ENCODE measurements at places on chromosomes 16 and 17.

DNA sequence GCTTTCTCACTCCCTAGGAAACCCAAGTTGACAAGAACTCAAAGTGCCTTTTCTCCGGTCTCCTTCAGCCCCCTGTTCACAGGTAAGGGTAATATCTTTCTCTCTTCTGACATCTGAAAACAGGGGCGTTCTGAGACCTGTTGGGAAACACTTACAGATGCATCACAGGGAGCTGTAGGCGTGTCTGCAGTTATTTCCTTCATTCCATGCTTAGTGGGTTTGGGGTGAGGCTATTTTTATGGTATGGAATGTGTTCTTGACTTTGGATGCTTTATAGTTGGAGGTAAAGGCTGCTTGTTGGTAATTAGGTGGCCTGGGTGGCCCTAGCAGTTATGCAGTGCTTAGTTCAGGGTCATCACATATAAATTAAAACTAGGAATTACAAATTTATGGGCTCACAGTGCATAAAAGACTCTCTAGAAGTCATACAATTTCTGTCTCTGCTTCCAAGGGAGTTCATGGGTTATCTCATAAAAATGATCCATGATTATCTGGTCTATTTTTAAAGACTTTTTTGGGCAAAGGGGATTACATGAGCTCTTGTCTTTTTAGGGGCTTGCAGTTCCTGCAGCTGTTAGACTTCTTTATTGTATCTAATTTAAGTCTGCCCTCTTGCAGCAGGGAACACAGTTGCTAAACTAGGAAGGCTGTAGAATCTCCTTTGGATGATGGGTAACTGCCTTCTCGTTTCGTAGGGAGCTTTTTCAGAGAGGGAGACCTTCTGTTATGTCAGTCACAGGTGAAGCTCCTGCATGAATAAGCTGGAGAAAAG, 10.2 kb downstream of the SOCS7 start:
- no peak for DNase-seq

DNA sequence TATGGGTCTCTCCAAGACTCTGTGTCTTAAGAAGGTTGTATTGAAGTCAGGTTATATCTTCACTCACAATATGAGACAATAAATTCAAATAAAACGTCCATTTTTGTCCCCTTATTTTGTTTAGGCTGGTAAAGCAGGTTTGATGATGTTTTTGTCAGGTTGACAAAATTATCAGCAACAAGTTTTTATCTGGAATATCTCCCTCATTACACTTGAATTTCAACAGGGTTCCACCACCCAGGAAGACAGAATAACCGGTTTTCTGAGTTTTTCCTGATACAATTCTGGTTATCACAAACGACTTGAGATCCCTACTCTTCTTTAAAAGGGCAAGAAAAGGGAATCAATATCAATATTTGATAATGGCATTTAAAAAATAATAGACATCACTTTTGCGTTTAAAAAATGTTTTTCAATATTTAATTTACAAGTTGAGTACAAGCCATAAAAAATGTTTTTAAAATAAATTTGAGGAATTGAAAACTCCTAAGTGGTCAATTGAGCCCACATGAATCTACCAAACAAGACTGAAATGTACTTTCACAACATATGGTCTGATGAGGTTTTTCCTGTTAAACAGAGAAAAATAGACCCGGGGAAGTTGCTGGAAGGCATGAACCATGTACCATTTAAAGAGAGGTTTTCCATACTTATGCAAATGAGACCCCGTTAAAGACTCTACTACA, 1.4 kb upstream of the ATP6V0A1 start:
- no peak for DNase-seq

DNA sequence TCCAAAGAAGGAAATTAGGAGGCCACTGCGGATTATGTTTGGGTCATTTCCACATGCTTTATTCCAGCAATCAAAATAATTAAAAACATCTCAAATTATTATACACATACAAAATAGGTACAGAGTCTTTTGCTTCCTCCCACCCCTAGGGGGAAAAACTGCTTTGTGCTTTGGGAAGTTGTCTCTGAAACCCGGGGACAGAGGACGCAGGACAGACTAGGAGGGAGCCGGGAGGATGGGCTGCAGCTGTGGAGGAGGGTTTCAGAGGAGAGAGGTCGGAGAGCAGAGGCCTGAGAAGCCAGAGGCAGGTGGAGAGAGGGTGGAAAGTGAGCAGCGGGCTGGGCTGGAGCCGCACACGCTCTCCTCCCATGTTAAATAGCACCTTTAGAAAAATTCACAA, 17.4 kb downstream of the COL1A1 start:
- DNase-seq: no peak

- DNase-seq: no peak
Measured at GRCh38 chr17:45020354-45021138, 30.9 kb downstream of the DCAKD start.

GRCh38 chr17:74768763-74769114, 7.4 kb downstream of the NAT9 start:
- DNase-seq: no peak

DNA sequence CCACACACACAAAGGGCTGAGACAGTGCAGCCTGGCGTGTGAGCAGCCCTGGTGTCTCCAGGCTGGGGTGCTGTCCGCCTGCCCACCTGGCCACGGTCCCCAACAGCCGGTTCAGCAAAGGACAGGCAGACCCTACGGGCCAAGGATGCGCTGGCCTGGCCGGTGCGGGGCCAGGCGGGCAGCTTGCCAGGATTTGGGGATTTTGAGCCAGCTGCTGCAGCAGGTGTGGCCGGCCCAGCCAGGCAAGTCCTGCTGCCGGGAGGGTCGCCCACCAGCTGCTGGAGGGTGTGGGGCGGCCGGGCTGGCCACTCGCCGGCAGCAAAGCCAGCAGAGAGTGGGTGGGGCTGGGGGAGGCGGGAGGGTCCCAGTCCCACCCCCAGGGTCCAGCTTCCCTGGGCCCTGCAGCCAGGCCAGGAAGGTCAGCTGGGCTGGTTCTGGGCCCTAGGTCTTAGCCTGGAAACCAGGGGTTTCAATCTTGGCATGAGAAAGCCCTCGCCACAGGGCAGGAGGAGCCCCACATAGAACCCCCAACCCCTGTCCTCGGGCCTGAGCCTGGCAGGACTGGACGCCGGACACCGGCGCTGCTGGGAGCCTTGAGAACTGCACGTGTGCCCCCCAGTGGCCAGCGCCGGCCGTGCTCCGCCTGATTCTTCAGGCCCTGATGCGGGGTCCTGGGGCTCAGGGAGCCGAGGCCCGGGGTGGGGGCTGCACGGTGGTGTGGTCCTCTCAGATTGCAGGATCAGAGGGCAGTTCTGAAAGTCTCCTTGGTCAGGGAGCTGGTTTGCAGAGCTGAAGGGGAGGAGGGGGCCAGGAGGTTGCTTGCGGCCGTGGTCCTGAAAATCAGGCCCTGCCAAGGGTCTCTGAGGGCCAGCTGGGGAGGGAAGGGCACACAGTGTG, 17.6 kb upstream of the SSTR5 start:
- DNase-seq: peak; percentile 90

- peak; percentile 72 for DNase-seq
Measured at GRCh38 chr17:80220054-80220735, at the start of the genes SGSH and SLC26A11. TSS of gene SGSH (minus strand) at chr17:80220333. CDS start at chr17:80220313, 20 bp downstream. TSS of gene SLC26A11 (plus strand) at chr17:80220427. CDS start at chr17:80221561, 1,134 bp downstream.

DNA sequence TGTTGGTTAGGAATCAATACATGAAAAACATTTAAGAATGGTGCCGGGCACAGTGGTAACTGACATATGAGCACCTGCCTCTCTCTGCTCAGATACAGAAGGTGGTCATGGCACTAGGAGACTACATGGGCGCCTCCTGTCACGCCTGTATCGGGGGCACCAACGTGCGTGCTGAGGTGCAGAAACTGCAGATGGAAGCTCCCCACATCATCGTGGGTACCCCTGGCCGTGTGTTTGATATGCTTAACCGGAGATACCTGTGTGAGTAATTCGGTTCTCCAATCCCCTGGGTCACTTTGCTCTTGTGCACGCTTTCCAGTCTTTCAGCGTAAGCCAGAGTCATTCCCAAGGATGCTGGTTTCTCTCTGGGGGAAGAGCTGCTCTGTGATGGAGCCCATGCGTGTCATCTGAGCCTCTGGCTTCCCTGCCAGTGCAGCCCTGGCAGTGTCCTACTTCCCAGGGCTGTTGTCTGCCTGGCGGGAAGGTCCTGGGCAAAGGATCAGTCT, 3.0 kb upstream of the CD68 start:
- DNase-seq: no peak

DNA sequence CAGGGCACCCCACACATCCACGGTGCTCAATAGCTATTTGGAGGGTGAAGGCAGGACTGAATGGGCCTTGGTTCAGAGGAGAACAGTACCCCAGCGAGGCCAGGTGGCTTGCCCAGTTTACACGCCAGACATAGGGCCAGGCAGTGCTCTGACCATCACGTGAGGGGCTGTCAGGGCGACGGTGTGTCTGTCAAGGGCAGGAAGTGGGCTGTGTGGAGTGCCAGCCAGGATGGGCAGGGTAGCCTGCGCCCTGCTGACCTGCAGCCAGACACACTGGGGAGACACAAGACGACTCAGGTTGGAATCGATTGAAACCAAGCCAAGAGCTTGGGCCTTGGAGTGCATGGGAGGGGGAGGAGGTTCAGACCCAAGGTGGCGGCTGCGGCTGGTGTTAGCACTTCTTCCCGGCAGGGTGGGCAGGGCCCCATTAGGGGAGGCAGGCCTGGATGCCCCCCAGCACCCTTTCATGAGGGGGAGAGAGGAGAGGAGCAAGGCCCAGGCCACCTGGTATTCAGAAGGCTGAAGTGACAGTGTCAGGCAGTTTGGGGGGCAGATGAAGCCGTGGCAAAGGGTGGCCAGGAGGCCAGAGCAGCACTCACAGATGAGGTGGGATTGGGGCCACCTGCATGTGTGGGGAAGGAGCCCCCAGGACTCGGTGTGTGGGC, 68.2 kb downstream of the SREBF1 start:
- no peak for DNase-seq

- no peak for DNase-seq
Measured at GRCh38 chr17:33908363-33909064, 346.6 kb upstream of the CCL2 start.

DNA sequence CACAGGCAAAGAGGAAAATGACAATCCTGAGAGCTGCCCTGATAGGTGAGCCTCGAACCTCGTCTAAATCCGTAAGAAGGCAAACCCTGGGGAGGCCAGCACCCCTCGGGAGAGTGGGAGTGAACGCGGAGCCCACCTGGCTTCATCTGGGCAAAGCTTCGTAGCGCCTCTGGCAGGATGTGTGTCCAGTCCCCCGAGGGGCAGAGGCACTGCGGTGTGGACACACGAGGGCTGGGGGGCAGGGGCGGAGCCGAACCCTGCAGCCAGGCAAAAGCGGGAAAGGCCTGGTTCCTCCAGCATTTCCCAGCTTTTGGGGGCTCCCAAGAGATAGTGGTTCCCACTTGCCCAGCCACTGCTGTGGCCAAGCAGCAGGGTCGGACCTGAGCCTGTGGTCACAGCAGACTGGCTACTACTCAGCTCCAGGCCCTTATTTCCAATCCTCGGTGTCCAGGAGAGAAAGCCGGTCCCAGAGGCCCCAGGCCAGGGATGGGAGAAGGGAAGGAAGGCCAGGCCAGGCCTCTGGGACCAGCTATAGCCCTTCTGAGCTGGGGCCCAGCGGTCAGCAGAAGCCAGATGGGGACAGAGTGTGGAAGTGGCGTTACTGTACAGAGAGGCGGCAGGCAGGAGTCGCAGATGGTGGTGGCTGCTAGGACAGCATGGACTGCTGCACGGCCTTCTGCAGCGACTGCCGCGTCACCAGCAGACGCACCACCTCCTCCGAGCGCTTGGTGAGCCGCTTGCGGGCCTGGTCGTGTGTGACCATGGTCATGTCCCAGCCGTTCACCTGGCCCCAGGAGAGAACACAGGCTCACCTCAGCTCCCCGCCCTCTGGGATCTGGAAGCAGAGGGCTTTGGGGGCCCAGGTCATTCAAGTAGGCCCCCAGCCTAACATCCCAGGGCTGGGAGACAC, 5.0 kb downstream of the TAX1BP3 start:
- DNase-seq: no peak

GRCh38 chr17:50487213-50488096, 8.8 kb downstream of the RSAD1 start:
- peak; percentile 62 for DNase-seq

- peak; percentile 61 for DNase-seq
Measured at GRCh38 chr16:86240716-86241363, 269.5 kb upstream of the FOXF1 start.

DNA sequence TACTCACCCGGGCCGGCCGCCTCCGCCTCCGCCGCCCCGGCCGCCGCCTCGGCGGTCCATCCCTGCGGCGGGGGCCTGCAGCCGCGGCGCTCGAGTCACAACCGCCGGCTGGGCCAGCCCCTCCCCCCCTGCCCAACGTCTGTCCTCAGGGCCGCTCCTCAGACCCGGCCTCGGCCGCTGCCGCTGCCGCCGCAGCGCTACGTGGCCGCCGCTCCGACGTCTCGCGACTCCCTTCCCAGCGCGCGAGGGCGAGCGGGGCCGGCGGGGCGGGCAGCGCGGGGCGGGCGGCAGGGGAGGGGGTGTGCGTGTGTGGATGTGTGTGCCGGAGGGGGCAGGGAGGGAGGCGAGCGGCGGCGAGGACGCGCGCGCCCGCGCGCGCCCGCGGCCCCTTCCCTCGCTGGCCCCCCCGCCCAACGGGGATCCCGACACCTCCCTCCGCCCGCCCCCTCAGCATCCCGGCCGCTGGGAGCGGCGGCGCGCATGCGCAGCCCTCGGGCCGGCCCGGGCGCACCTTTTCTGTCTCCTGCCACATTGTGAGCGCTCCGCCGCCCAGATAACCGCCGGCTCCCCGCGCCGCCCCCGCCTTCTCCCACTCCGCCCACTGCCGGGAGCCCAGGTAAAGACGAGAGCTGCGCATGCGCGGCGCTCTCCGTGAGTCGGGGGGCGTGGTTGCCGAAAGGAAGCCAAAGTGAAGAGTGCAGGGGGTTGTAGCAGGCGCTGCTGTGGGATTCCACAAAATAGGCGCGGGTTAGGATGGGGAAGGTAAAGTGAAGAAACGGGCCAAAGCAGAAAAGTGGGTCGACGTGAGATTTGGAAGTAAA, at the start of gene ZNF652:
Gene ZNF652, minus strand, starts transcription at position 349 of the 821 bp plus-strand sequence. CDS start 44,525 bp downstream, outside the sequence.
- peak; percentile 97 for DNase-seq

GRCh38 chr16:2835638-2836493, 5.8 kb downstream of the ZG16B start:
- DNase-seq: no peak

DNA sequence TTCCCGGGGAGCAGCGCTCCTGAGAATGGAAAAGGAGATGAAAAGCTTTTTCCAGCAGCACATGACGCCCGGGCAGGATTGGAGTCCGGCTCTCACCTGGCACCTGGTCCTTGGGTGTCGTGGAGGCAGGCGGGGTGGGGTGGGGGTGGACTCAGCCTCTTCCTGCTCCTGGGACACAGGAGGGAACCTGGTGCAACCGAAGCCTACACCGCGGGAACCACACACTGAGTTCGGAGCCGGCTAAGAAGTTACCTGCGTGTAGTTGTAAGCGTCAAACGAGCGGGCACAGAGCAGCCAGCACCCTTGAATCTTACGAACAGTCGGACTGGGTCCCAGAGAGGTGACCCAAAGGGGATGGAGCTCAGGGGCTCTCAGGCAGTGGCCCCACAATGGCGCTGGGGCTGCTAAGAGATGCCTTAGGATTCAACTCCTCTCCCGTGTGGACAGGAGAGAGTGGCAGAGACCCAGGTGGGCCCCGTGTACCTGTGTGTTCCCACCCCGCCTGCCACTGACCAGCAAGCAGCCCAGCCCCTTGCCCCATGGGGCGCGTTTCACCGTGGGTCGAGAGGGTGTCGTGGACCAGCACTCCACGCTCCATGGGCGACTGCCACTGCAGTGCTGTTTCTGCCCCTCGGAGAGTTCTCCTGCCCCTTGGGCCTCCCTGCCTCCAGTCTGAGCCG, 105.8 kb upstream of the METRNL start:
- no peak for DNase-seq

GRCh38 chr17:6534846-6535514, 21.4 kb downstream of the PITPNM3 start:
- peak; percentile 76 for DNase-seq

Measured in lower leg skin (tissue), 4 donors.